ENCODE measurements at places on chromosomes 5 and 9.

DNA sequence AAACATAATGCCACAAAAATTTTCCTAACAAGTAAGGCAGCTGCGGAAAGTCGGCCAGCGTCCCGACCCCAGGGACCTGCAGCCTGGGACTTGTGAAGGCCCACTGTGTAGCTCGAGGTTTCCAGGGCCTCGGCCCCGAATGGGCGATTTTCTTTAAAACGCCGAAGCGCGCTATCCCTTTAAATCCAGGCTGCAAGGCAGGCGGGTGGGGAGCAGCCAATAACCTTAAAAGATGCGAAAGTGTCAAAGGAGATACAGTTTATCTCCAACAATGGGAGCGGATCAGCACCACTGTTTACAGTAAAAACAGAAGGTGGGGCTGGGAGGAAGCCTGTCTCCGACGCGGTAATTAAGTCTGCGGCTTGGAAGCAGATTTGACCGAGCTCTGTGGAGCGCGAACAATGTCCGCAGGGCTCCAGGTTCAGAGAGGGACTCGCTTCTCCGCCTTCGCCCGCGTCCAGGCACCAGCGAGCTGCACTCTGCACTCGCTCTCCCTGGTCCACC lies 1.7 kb upstream of the ZSWIM6 start:
- peak; percentile 68 for DNase-seq

GRCh38 chr9:91867740-91868139 lies 82.3 kb downstream of the ROR2 start:
- no peak for DNase-seq

DNA sequence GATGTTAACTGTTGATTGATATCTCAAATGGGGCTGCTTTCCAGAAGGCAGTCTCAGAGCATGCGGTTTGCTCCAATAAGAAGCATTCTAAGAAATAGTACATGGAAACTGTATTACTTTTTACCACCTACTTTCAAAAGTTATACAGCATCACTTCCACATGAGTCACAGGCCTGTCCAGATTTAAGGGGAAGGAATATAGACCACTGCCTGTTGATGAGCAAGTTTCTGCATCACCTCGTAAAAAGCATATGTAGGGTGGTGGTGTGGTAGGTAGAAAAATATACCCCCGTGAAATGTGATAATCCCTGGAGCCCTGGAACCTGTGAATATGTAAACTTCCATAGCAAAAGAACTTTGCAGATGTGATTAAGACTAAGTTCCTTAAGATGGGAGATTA lies 816.6 kb upstream of the CDH6 start:
- no peak for DNase-seq

GRCh38 chr9:88821033-88821745 lies 170.1 kb upstream of the S1PR3 start:
- no peak for DNase-seq

DNA sequence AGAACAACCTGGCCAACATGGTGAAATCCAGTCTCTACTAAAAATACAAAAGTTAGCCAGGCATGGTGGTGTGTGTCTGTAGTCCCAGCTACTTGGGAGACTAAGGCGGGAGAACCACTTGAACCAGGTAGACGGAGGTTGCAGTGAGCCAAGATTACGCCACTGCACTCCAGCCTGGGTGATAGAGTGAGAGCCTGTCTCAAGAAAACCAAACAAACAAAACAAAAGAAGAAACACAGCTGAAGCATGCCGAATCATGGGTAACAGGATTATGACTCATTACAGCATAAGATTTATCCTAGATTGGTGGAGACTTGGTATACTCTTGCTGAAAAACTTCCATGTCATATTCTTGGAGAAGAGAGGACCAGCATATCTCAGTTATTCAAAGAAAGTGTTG lies 236.7 kb upstream of the CCNH start:
- no peak for DNase-seq

DNA sequence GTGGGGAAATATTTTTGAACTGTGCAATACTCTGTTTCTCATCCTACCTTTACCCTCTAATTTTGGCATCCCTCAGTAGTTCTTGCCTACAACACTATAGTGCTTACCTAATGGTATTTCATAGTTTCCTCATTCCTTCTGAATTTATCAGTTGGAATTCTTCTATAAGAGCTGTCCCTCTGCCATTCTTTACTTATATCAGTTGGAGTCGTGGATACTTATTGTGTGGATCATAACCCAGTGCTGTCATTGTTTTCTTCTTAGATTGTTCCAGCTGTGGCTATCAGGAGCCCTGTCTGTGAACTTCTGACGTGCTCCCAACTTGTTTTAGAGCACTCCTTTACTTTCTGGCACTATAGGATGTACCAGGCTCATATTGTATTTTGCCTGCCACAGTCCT lies 146.1 kb upstream of the OTULINL start:
- no peak for DNase-seq

DNA sequence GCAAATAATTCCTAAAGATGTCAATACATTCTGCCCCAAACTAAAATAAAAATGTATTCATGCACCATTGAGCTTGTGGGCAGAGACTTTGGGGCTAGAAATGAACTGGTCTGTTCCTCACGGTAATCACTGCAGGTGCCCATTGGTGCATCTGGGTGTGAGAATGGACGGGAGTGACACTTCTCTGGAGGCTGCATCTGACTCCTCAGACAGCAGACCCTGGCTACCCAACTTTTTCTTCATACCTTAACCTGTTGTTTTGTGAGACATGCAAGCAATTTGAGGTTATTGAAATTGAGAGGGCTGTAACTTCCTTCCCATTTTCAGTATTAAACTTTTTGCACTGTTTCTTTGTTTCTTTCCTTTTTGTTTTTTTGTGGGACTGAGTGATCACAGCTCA lies 333.4 kb downstream of the ICE1 start:
- no peak for DNase-seq

DNA sequence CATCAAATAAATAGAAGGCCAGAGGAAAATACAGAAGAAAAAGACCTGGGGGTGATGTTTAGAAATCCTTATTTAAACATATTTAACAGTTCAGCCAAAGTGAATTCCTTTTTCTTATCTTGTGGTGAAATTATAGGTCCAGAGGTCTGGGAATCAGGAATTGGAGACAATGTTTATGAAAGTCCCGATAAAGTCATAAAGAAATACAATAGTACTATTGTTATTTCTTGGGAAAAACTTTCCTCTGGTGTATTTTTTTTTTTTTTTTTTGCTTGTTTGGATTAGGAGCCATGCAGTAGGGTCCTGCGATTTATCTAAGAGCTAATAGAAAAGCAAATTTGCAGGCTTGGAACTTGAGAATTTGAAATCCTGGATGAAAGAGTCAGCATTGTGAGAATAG lies 426 bp downstream of the C7 start:
- no peak for DNase-seq

- DNase-seq, result no peak
Observed at GRCh38 chr5:53825016-53825415, 264.6 kb downstream of the NDUFS4 start.
